ENCODE measurements at places on chromosomes 3 and 15. TPM values are rescaled to one million over a fixed set of nuclear protein-coding genes. Genes with fewer than 3 reads are reported as not detected.

GRCh38 chr3:37096288-37096687 is 78.1 kb downstream of the LRRFIP2 start:
- DNase-seq: peak; percentile 77

- DNase-seq: no peak
Measured at GRCh38 chr15:70556779-70557178, 206.6 kb downstream of the UACA start.

DNA sequence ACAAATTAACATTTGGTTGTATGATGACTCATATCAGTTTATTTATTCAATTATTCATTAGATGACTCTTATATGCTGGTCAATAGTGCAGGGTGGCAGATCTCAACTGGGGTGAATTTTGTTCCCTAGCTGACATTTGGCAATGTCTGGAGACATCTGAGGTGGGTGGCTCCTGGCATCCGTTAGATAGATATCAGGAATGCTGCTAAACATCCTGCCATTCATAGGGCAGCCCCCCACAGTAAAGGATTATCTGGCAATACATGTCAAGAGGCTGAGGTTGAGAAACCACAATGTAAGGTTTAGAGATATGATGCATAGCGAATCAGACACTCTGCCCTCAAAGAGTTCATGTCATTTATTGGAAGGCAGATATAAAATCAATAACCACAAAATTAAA is 719.9 kb downstream of the CADM2 start:
- DNase-seq: no peak

GRCh38 chr3:25727316-25727715 is 55.9 kb downstream of the NGLY1 start:
- DNase-seq: no peak

GRCh38 chr3:25911525-25912295 is 121.8 kb downstream of the OXSM start:
- DNase-seq: no peak

The MAP6D1 gene
- 6.0 TPM for total RNA-seq

DNA sequence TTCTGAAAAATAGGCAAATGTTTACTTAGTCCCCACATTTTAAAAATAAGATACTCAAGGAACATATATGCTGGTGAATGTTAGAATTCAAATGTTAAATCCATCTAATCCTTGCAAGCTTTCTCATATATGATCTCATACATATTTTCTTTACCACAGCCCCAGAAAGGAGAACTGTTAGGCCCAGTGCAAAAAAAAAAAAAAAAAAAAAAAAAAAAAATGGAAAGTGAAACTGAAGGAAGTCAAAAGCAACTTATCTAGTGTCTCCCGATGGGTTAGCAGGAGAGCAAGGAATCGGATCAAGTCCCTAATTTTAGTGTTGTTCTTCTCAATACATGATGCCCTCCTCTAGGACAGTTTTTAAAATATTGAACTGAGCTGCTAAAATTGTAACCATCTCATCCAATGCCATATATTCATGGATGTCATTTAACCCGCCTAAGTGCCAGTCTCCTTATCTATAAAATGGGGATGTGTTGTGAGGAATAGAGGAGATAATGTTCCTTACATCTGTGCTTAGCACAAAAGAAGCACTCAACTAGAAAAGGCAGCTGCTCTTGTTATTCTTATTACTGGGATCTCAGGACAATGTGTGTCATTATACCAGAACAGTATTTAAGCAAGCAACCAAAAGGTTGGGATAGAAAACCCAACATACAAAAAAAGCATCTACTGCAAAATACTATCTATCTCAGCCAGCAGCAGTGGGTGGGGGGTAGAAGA is 279.7 kb downstream of the MAGI1 start:
- peak; percentile 32 for DNase-seq

- DNase-seq: no peak
Measured at GRCh38 chr3:128999102-128999501, 2.0 kb upstream of the EFCC1 start.

The SLC22A14 gene
- total RNA-seq: not detected

DNA sequence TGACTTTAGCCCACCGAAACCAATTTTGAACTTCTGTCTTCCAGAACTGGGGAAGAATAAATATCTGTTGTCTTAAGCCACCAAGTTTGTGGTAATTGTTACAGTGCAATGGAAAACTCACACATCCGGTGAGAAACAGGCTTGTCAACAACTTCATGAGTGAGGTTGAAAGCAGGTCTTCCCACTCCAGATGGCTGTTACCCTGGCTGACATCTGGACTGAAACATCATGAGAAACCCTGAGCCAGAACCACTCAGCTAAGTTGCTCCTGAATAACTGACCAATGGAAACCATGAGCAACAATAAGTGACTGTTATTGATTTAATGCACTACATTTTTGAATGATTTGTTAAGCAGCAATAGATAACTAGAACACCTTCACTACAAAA is 10.3 kb downstream of the ACSBG1 start:
- no peak for DNase-seq

- DNase-seq: no peak
Measured at GRCh38 chr15:67039384-67040075, 25.9 kb upstream of the SMAD3 start.

DNA sequence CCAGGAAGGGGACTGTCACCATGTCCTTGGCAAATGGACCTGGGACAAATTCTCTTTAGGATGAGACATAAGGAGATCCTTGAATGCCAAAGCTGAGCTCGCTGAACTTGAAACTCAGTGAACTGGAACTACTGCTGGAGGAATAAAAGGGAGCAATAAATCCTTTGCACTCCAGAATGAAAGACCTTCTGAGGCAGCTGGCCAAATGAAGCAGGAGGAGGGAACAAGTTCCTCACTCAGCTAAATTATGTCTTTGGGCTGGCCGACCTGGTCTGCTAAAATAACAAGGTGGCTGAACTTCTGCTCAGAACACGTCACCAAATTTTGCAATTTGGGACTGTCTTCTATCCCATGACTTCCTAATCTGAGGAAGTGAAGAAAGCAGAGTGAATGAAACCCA is 314.7 kb downstream of the LPP start:
- DNase-seq: peak; percentile 13

DNA sequence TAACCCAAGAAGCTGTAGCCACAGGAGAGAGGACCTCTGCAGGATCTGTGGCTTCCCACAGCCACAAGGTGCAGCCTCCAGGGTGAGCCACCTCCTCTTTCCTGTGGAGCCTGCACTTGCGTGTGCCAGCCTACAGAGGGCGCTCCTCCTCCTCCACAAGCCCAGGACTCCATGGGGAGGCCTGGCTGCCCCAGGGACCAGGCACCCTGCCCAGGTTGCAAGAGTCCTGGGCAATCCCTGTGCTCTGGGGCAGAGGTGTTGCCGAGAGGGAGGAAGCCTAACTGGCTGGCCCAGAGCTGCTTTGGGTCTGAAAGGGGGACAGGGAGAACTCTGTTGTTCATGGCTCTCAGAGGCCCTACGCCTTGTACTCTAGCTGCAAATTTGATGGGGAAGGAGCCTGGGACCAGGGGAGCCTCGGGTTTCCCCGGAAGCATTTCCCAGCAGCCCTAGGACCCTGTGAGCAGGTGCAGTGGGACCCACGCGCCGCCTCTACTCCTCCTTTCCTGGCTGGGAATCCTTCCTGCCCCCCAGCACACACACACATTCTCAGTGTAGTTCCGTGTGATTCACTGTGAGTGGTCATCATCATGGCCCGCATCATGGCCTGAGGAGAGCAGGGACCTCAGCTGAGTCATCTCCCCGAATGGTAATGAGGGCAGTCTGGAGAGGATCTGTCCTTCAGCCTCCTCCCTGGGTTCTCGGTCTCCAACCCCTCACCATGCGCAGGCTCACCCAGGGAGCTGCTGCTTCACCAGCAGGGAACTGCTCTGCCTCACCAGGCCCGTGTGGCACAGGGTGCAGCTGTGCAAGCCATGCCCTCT is 24.3 kb downstream of the TBC1D21 start:
- peak; percentile 82 for DNase-seq

- DNase-seq: peak; percentile 68
Measured at GRCh38 chr3:140093742-140094141, 158.8 kb downstream of the CLSTN2 start.

DNA sequence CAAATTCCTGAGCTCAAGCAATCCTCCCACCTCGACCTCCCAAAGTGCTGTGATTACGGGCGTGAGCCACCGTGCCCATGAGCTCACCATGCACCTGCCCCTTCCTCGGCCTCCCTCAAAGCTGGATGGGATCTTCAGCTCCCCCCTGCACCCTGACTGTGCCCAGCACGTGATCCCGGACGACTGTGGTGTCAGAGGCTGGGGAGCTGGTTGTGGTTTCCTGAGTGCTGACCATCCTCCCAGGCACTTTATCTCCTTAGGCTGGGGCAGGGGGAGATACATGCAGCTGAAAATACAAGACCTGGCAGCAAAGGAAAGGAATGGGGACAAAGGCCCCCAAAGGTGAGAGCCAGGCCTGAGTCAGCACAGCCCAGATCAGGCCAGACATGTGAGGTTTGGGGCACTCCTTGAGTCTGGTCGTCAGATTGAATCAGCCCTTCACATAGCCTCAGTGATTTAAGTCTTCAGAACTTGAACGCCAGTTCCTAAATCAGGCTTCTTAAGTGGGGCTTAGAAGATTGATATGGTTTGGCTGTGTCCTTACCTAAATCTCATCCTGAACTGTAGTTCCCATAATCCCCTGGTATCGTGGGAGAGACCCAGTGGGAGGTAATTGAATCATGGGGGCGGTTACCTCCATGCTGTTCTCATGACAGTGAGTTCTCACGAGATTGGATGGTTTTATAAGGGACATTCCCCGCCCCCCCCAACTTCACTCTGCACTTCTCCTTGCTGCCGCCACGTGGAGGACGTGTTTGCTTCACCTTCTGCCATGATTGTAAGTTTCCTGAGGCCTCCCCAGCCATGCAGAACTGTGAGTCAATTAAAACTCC is 35.8 kb downstream of the PRKCD start:
- DNase-seq: peak; percentile 49

GRCh38 chr15:58410353-58410752 is 21.4 kb upstream of the LIPC start:
- peak; percentile 39 for DNase-seq

The CLDN1 gene
- total RNA-seq: 0.18 TPM

DNA sequence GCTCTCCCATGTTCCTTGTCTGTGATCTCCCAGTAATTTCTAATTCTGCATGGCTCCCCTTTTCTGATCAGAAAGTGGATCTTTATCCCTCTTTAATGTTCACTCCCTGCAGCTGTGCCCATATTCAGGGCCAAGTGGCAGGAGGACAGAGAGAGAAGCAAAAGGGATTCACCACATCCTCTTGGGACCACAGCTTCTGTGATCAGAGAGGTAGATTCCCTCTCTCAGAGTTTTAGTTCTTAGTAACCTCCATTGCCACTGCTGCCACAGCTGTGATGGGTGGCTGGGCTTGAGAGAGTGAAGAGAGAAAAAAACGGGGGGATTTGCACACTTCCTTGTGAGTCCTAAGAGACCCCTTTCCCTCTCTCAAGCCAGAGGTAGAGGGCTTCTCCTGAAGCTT is 49.2 kb downstream of the GLCE start:
- no peak for DNase-seq

The CPNE9 gene
- not detected for total RNA-seq

GRCh38 chr3:29585368-29585767 is 304.5 kb downstream of the RBMS3 start:
- DNase-seq: no peak

DNA sequence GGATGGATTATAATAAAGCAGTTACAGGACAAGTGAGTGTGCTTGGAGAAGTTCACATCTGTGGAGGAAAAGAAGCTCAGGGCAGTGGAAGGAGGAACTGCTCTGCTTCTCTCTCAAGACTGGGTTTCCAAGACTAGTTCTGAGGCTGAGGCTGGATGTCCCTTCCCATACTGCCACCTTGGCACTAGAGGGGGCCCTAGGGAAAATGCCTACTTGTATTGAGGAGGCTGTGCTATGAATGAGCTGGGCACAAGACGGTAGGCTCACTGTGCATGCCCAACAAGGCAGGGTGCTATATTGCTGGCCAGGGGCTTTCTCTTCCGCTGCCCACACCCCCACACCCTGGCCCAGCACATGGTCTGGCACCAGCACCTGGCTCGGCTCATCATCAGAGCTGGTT is 65.2 kb downstream of the SLCO2A1 start:
- DNase-seq: no peak

DNA sequence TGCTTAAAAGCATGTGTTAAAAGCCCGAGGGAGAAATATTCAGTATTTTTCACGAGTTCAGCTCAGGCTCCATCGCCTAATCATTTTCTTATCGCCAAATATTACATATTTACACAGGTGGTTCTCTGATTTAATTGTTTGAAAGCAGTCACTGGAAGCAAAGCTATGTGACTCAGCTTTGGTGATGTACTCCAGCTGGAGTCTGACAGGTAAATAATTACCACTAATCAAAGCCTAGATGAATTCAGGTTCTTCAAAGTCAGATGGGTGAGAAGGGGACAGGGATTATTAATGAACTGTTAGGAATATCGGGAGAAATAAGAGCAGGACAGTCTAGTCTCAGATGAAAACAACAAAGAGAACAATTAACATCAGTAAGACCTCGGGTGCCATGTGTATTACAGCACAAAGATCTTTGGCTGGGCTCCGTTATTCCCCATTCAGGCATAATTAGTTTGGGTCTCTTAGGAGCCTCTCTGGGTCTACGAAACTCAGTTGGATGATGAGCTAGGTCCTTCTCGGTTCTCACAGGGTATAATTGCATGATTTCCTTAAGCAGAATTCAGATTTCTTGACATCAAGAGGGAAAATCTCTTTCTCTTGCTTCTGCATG is 331.7 kb upstream of the ADAMTS9 start:
- DNase-seq: no peak

DNA sequence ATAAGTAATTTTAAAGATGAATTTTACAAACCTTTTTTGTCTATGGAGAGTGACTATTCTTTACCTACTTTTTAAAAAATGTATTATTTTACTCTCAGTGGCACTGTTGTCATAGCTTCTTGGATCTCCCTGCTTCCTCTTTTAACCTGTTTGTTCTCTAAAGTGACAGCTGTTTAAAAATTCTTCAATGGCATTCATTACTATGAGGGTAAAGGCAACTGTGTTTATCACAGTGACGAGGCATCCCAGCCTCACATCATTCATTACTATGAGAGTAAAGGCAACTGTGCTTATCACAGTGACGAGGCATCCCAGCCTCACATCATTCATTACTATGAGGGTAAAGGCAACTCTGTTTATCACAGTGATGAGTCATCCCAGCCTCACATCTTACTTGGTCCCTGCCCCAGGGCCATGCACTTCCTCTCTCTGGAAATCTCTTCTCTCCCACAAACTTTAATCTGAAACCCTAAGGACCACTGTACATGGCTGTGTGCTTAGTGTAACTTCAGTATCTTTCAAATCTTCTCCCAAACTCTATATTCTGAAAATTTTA is 101.7 kb upstream of the ZNF717 start:
- no peak for DNase-seq

The TIPARP gene
- 67.1 TPM for total RNA-seq

The GOLGA6A gene
- not detected for total RNA-seq

The ERICH6 gene
- 0.41 TPM for total RNA-seq

GRCh38 chr3:23192816-23193215 is 10.3 kb upstream of the UBE2E2 start:
- DNase-seq: no peak

GRCh38 chr3:112314649-112315048 is 18.3 kb upstream of the CD200 start:
- no peak for DNase-seq

- DNase-seq: no peak
Measured at GRCh38 chr15:79901958-79902357, 5.1 kb upstream of the MTHFS start.

- DNase-seq: no peak
Measured at GRCh38 chr3:39980058-39980457, 170.6 kb downstream of the MYRIP start.

- no peak for DNase-seq
Measured at GRCh38 chr3:119084371-119085069, 49.9 kb upstream of the IGSF11 start.

Data from fibroblast of the aortic adventitia (primary cell).